ENCODE measurements at places on chromosomes 5 and 9. TPM values are rescaled to one million over a fixed set of nuclear protein-coding genes. Genes with fewer than 3 reads are reported as not detected.

Gene CER1
- not detected for total RNA-seq

Gene PIP5K1B
- not detected for total RNA-seq

Gene LIX1
- not detected for total RNA-seq

Gene CENPH
- 45.7 TPM for total RNA-seq

Gene PCDHB3
- 0.17 TPM for total RNA-seq

Gene GABRA6
- not detected for total RNA-seq

Gene OTP
- total RNA-seq = not detected

Gene FYB1
- 10.5 TPM for total RNA-seq

Gene ADCY2
- not detected for total RNA-seq

Gene NSG2
- total RNA-seq = not detected

Gene COQ4
- 89.5 TPM for total RNA-seq

Gene WNK2
- total RNA-seq = 44.6 TPM

Gene ADRB2
- total RNA-seq = 2.8 TPM

DNA sequence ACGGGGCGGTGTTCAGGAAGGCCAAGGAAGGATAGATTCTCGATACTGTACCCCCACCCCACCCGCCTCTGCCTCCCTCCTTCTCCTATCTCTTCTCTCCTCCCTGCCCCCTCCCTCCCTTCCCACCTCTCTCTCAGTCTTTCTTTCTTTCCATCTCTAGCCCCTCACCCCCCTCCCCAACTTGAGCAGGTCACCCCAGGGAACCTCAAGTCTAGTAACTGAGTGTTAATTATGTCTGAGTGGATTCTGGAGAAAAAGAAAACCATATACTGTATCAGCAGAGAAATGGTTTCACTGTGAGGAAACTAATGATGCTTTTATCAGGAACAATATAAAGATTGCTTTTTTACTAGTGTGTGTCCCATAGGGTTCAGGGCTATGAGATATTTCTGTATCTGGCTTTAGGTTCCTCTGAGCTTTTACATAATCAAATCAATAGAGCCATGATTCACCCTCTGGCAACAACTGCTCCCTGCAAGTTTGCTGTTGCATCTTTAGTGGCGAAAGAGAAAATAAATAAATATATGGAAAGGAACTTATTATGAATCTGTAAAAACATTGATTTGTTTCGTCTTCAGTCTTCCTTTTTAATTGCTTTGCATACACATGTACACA lies 639.7 kb downstream of the CCDC171 start:
- DNase-seq = no peak

DNA sequence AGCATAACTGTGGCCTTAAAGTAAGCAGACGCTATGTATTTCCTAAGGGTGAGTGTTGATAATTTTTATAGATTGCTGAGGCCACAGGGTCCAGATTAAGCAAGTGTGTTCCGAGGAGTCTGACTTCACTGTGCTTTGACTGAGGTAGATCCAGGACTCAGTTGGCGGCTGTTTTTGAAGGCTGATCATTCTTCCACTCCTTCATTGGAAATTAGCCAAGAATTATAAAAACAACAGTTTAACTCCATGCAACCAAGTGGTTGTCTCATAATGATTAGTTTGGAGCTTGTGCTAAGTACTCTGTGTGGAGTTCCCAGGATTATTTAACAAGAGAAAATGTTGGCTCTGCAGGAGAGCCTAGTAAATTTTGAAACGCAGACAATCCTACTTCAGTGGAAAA lies 19.1 kb downstream of the IQGAP2 start:
- DNase-seq = no peak

DNA sequence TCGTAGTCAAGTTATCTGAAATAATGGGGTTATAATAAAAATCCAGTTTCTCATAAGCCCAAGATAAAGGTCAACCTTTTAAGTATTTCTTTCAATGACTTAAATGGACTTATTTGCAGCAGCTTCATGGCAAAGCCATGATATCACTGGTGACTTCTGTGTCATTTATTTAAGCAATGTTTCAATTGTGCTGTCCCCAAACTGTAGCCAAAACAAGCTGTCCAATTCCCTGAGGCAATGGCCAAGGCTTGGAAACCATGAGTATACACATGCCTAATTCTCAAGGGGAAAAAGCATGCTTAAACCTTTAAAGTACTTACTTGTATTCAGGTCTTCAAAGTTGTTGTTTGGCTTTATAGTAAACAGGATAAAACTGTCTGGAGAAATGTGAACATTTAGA lies 376.4 kb upstream of the TNC start:
- DNase-seq = no peak

DNA sequence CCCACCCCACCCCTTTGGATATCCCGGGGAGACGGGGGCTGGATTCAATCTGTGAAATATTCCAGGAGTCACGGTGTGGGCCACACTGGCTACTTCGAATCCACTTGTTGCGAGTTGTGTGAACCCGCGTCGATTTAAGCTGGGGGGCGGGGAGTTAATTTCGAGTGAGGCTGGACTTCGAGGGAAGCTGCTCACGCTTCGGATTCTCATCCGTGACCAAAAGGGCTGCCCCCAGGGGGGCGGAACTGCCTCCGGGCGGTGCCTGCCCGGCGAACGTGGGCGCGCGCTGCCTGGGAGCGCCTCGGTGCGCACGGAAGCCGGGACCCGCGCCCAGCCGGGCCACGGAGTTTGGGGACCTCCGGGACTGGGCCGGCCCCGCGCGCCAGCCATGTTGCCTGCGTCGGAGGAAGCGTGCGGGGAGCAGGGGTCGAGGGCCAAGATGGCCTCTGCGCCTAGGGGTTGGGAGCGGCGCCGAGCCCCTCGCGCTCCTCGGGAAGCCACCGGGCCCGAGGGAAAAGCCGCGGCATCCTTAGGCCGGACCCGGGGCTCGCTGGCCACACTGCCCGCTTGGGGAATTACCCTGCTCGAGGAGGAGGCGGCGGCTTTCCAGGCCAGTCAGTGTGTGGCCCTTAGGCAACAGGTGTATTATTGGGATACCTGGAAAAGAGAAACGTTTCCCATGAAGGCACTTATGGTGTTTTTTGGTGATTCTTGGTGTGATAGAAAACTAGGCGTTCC lies 975 bp downstream of the OCLN start:
- DNase-seq = peak; percentile 62

- no peak for DNase-seq
These were observed 20.1 kb downstream of the IPO11 start for GRCh38 chr5:62432621-62433064.

GRCh38 chr5:98109561-98110006 lies 663.9 kb upstream of the RGMB start:
- DNase-seq = no peak

DNA sequence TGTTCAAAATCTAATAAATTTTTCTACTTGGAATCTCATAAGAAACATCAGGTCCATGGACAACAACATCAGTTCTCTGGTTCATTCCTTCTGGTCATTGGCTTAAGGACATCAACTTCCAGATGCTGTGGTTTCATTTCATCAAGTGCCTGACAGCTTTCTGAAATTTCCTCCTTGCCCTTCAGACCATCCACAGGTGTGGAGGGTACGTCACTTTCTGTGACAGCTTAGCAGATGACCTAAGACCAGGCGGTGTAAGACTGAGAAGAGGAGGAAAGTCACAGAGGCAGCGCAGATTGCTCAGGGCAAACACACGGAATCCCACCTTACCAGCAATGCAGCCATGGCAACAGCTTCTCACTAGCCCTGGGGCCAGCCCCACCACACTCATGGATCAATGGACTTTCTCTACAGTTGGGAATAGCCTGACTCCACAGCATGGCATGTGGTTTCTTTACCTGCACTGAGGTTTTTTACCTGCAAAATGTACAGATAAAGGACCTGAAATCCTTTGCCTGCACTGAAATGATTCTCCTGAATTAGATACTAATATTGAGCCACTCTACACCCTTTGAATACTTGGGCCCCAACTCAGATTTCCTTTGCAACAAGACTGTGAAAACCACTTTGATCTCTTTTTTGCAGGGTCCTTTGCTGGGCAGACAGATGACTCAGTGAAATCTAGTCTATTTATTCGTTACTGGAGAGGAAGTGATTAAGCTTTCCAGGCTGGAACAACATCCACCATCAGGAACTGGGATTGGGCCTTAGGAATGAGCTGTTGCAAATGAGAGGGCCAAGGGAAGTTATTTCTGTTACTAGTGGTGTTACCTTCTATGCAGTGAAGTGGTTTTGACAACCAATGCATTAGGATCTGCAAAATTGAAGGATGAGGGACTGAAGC lies 26.9 kb downstream of the TICAM2 start:
- no peak for DNase-seq

GRCh38 chr5:172837640-172838039 lies 3.6 kb downstream of the ERGIC1 start:
- no peak for DNase-seq

DNA sequence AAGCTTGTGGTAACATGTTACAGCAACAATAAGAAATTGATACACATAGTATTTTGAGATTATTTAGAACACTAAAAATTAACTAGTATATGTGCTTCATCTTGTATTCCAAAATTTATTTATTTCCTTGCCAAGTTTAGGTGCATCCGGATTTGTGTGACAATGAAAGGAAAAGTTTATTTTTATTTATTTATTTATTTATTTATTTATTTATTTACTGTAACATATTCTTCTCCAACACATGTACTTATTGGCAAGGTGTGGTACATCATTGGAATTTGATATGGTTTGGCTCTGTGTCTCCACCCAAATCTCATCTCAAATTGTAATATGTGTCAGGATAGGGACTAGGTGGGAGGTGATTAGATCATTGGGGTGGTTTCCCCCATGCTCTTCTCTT lies 373.3 kb upstream of the EDIL3 start:
- DNase-seq = no peak

DNA sequence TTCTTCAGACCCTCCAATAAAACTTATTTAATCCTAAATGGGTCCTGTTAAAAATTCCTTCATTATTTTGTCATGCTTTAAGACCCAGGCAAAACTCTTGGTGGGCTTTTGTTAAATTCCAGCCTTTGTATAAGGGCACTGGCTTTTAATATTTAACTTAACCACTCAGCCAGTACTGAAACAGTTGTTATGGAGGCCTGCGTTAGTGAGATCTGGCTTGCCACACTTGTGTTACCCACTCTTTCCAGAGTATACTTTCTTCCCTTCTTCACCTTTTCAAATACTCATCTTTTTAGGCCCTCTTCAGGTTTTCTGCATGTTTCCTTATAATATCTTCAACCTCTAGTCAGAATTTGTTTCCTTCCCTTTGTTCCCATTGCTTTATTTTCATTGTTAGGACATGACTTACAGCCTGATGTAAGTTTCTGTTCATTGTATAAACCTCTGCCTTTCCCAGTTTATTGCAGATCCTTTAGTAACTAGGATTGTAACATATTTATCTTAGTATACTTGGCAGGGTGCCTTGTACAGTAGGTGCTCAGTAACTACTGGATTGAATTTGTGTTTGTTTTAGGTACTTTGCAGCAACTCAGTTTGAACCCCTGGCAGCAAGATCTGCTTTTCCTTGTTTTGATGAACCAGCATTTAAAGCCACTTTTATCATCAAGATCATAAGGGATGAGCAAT lies 48.8 kb downstream of the LNPEP start:
- no peak for DNase-seq

GRCh38 chr5:90111364-90112032 lies 298.1 kb downstream of the CETN3 start:
- DNase-seq = no peak
